ENCODE measurements at places on chromosomes 5 and 9.

GRCh38 chr9:107712390-107712789, 222.8 kb upstream of the KLF4 start:
- DNase-seq, result no peak

GRCh38 chr5:172353271-172353812, 69.8 kb upstream of the UBTD2 start:
- no peak for DNase-seq

GRCh38 chr9:124886461-124886860, 24.5 kb downstream of the ARPC5L start:
- no peak for DNase-seq

- peak; percentile 46 for DNase-seq
Observed at GRCh38 chr9:96417661-96418082, 498 bp downstream of the ZNF367 start.

DNA sequence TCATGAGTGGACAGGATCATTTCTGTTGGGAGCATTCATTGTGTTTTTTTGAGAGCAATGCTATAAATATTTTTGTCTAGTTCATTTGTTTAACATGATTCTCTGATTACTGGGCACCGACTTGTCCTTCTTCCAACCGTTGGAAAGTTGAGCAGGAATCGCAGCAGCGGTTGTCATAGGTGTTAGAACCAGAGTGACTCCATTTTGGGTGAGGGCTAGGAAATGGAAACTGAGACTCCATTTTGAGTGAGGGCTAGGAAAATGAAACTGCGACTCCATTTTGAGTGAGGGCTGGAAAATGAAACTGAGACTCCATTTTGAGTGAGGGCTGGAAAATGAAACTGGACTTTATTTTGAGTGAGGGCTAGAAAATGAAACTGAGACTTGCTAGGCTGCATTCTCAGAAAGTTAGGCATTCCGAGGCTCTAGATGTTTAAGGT, 100.6 kb downstream of the ICE1 start:
- no peak for DNase-seq

DNA sequence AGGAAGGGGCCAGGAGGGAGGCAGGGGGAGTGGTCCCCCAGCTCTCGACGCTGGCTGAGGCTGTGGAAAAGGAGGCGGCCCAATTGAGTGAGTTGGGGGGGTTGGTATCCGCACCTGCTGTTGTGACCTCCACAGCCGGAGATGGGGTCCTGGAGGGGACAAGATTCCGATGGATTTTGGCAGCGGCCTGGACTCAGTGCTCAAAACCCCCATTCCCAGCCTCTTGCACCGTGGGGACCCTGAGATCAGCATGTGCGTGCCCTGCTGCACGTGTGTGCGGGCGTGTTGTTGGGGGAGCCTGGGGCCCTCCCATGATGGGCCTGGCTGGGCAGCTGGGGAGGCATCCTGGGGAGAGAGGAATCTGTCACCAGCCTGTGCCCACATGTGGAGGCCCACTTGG, 15.0 kb downstream of the CNTFR start:
- no peak for DNase-seq

DNA sequence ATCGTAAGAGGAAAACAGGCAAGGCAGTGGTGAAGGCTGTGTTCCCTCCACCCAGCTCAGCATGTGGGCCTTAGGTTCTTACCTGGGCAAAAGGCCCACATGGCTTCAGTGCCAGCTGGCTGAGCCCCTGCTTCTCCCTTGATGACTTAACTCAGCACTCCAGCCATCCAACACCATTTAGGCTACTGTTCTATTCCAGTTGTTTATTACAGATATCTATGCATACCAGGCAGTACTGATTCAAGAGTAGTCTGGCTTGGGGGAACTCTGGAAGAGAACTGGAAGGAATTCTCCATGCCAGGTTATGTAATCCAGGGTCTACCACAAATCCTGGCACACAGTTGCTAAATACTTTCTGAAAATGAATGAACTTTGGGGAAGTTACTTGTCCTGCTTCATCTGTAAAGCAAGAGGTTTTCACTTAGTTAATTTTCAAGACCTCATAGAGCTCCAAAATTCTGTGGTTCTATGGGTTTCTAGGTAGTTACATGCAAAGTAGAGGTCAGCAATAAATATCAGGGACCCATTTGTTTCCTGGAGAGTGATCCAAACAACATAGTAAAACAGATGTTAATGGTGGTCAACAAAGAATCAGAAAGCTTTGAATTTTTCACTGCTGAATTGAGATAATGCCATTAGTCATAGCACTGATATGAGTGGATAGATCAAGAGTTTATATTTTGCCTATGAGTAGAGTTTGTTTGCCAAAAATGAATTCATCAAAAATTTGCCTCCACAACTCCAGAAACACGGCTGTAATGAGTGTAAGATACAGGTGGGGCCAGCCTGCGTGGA, 88.2 kb upstream of the OSMR start:
- DNase-seq, result no peak
